ENCODE measurements at places on chromosomes 7 and 10. TPM values are rescaled to one million over a fixed set of nuclear protein-coding genes. Genes with fewer than 3 reads are reported as not detected.

The CDHR1 gene
- 4.0 TPM for total RNA-seq

The FAM221A gene
- 1.2 TPM for total RNA-seq

The LDB3 gene
- not detected for total RNA-seq

The KLLN gene
- 0.64 TPM for total RNA-seq

The VSTM2A gene
- total RNA-seq: not detected

The BICC1 gene
- 1.9 TPM for total RNA-seq

The MMP21 gene
- not detected for total RNA-seq

The HKDC1 gene
- total RNA-seq: 15.4 TPM

The DGKI gene
- total RNA-seq: not detected

The FXYD4 gene
- not detected for total RNA-seq

The LIPJ gene
- not detected for total RNA-seq

The LRRN3 gene
- under 0.01 TPM for total RNA-seq

The RBP4 gene
- 0.24 TPM for total RNA-seq

The SNCG gene
- 2.2 TPM for total RNA-seq

The CHRM2 gene
- total RNA-seq: 0.24 TPM

The FAM13C gene
- 0.24 TPM for total RNA-seq

The EBLN1 gene
- total RNA-seq: not detected

The HDAC9 gene
- total RNA-seq: 52.8 TPM

The FFAR4 gene
- not detected for total RNA-seq

The CHST15 gene
- total RNA-seq: 17.3 TPM

The PAX4 gene
- total RNA-seq: not detected

The FOXP2 gene
- 5.8 TPM for total RNA-seq

The PRF1 gene
- total RNA-seq: not detected

Data from tracheal epithelial cell (primary cell).